ENCODE measurements at places on chromosomes 12 and 14. TPM values are rescaled to one million over a fixed set of nuclear protein-coding genes. Genes with fewer than 3 reads are reported as not detected.
A peak's percentile ranks its signal among the peaks of the same experiment; 100 is the strongest.

DNA sequence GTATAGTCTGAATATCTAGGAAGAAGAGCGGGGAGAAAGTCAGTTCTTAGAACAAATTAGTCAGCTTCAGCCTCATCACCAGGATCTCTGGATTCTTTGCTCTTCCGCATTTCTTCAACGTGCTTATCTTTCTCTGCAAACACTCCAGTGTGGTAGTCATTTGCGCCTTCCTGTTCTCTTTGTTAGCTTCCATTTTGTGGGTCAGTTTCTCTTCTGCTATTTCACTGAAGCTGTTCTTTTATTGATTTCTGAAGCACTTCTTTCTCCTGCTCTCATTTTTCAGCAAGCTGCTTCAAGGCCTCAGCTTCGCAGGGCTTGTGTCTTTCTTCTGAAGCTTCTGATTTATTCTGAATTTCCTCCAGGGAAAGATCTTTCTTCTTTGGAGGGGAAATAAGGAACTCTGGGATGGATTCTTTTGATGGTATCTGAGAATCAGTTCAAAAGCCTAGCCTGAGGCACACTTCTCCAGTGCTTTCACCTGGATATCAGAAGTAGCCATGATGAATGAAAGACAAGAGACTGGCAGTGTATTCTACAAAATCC lies 13.5 kb downstream of the AMN1 start:
- H3K27ac ChIP-seq: no peak overlapping the region
- no peak for DNase-seq
- peaks cover 10% of the 10 kb centered on the region for H3K36me3 ChIP-seq
- H3K4me3 ChIP-seq: no peak overlapping the region
- no peaks in the 10 kb centered on the region for H3K27me3 ChIP-seq
- H3K4me1 ChIP-seq: no peaks in the 10 kb centered on the region

GRCh38 chr14:71956920-71957563 lies 24.8 kb downstream of the RGS6 start:
- H3K4me3 ChIP-seq: no peak overlapping the region
- H3K27ac ChIP-seq: no peak overlapping the region
- no peaks in the 10 kb centered on the region for H3K4me1 ChIP-seq
- DNase-seq: no peak
- no peaks in the 10 kb centered on the region for H3K27me3 ChIP-seq

GRCh38 chr12:81874166-81874565 lies 115.0 kb upstream of the PPFIA2 start:
- no peaks in the 10 kb centered on the region for H3K27me3 ChIP-seq
- no peak overlapping the region for H3K4me3 ChIP-seq
- H3K27ac ChIP-seq: no peak overlapping the region
- H3K36me3 ChIP-seq: no peaks in the 10 kb centered on the region

DNA sequence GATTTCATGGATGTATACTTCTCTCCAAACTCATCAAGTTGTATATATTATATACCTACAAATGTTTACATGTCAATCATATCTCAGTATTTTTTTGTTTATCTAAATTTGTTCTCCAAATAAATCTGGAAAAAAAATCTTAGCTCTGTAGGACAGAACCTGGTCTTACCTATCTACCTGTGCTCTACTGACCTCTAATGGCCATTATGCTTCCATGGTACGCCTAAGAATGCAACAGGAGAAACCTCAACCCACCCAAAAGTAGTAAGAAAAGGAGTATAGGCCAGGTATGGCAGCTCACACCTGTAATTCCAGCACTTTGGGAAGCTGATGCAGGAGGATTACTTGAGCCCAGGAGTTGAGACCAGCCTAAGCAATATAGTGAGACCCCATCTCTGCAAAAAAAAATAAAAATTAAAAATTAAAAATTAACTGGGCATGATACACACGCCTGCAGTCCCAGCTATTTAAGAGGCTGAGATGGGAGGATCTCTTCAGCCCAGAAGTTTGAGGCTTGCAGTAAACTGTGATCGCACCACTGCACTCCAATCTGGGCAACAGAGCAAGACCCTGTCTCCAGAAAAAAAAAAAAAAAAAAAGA lies 8.7 kb downstream of the OR11H4 start:
- no peak overlapping the region for H3K4me3 ChIP-seq
- H3K4me1 ChIP-seq: no peaks in the 10 kb centered on the region
- no peaks in the 10 kb centered on the region for H3K27me3 ChIP-seq

DNA sequence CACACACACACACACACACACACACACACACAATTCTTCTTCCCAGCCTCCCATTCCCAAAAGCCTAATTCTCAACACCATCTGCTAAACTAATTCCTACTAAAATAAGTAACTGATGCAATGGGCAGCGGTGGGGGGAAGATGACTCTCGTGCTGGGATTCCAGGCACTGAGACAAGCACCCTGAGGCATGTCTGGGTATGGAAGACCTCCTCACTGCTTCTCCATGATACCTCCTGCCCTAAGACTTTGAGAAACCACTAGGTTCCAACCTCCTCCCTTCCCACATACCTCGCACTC lies 789 bp upstream of the VWF start:
- no peak for DNase-seq
- peaks cover 3% of the 10 kb centered on the region for H3K4me1 ChIP-seq
- H3K4me3 ChIP-seq: no peak overlapping the region

GRCh38 chr12:103855036-103855712 lies 14.1 kb upstream of the NT5DC3 start:
- H3K4me1 ChIP-seq: peaks cover 97% of the 10 kb centered on the region
- peak overlapping the region; percentile 97 for H3K27ac ChIP-seq
- no peaks in the 10 kb centered on the region for H3K27me3 ChIP-seq
- no peak for DNase-seq
- H3K36me3 ChIP-seq: no peaks in the 10 kb centered on the region

DNA sequence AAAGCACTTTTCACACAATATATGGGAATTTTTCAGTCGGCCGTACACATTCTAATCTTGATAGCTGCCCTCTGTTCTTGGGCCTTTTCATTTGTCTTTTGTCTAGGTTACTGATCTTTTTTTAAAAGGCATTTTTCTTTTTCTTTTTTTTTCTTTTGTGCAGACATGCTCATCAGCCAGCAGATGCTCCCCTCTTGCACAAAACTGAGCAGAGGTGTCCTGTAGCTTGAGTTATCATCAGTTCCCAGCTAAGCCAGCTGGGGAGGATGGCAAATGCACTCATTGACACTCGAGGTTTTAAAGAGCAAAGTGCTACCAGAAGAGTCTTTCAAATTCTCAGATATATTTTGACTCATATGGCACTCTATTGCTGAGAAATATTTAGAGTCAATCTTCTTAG lies 913.9 kb upstream of the SEL1L start:
- no peak for DNase-seq
- no peaks in the 10 kb centered on the region for H3K4me1 ChIP-seq
- no peaks in the 10 kb centered on the region for H3K36me3 ChIP-seq
- H3K4me3 ChIP-seq: no peak overlapping the region
- H3K27me3 ChIP-seq: no peaks in the 10 kb centered on the region
- H3K27ac ChIP-seq: no peak overlapping the region

GRCh38 chr14:57686304-57686703 lies 179.6 kb downstream of the SLC35F4 start:
- DNase-seq: no peak
- no peak overlapping the region for H3K27ac ChIP-seq
- H3K4me1 ChIP-seq: no peaks in the 10 kb centered on the region
- no peaks in the 10 kb centered on the region for H3K27me3 ChIP-seq

GRCh38 chr14:77355811-77356210 lies 21.1 kb downstream of the TMED8 start:
- no peak overlapping the region for H3K27ac ChIP-seq
- no peak for DNase-seq
- H3K27me3 ChIP-seq: no peaks in the 10 kb centered on the region
- no peak overlapping the region for H3K4me3 ChIP-seq
- H3K36me3 ChIP-seq: no peaks in the 10 kb centered on the region

- H3K4me3 ChIP-seq: no peak overlapping the region
- H3K36me3 ChIP-seq: no peaks in the 10 kb centered on the region
- peak overlapping the region; percentile 64 for H3K27ac ChIP-seq
- H3K27me3 ChIP-seq: peaks cover 14% of the 10 kb centered on the region
- peaks cover 49% of the 10 kb centered on the region for H3K4me1 ChIP-seq
Measured at GRCh38 chr14:100677554-100678468, 48.9 kb upstream of the DLK1 start.

The CEBPE gene
- total RNA-seq: not detected

The TTLL5 gene
- total RNA-seq: 19.5 TPM

Measured in esophagus muscularis mucosa (tissue), 4 donors.